ENCODE measurements at places on chromosomes 2 and 18.

DNA sequence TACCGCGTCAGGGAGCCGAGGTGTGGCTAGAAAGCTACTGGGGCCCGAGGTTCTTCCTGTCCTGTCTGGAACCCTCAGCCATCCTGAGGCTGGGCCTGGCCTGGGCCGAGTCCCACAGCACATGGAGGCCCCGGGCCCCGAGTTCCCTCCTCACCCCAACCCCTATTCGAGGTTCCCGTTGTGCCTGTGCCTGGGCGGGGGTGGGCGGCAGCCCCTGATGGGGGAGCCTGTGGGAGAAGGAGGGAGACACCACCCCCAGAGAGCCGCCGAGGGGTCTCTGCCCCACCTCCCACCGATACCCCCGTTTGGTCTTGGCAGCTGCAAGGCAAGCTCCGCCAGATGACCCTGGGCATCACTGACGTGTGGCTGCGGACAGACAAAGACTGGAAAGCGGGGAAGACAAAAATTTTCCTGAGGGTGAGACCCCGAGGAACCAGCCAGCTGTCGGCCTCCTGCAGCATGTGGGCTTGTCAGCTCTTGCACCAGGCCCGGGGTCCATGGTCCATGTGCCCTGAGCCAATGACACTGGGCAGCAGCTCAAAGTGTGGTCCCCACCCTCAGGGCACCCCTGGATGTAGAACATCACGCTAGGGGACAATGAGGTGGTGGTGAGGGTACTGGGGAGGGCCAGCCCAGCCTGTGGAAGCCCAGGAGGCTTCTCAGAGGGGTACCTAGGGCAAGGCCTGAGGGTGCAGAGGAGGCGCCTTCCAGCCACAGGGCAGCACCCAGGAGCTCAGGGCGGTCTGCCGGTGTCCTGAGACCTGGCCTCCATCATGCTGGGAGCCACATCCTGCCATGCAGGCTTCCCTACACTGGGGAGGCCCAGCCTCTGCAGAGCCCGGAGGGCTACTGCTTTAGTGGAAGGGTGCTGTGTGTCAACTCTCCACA, 52.5 kb upstream of the GPR17 start:
- DNase-seq = no peak

- DNase-seq = no peak
Measured at GRCh38 chr18:29104671-29105070, 927.7 kb upstream of the CDH2 start.

DNA sequence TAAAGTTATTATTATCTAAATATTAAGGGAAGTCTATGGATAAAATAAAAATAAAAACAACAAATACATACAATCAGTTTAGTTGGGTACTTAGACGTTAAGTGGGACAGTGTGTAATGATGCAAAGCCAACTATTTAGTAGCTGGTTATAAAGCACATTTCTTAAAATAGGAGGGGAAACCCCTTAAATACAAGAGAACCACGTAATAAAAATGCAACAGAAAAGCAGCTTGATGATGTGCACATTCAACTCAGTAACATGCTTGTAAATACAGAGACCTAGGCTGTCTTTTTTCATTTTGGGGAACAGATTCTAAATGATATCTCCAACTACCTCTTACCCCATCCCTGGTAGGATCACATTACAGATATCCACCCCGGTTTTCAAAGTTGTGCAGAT, 134.3 kb upstream of the AQP4 start:
- DNase-seq = no peak

- no peak for DNase-seq
Measured at GRCh38 chr2:181407171-181407570, 50.0 kb upstream of the ITGA4 start.

DNA sequence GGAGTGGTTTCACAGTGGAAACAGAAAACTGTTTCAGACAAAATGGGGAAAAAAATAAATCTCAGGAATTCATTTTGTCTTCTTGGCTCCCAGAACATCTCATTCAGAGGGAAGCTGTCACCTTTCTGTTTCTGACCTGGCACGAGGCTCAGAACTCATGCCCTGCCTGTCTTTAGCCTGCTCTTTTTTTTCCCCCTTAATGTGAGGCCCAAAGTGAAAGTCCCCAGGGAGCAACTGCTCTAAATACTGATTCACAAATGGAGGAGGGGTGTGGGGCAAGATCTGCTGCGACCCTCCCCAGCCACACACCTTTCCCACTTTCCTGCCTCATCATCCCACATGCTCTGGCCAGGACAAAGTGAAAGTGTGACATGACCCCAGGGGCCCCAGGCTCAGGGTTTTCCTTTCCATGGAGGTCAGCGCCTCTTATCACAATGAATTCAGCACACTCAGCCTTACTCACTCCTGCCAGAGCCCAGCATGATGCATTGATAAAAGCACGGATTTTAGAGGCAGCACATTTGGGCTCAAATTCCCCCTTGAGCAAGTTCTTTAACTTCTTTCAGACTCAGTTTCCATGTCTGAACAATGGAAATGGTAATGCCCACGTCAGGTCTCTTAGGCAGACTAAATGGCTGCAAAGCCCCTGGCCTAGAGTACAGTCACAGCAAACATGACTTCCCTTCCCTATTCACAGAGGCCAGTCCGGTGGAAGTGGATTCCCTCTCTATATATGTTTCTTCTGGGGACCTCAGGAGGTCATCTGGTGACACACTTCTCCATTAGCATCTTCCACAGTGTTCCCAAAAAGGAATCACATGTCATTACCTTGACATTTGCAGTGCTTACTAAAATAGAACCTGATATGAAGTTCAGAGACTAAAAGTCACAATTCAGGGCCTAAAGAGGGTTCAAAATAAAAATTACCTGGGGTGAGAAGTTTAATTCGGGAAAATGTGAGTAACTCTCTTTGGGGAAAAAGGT, 55.3 kb upstream of the TMEM163 start:
- no peak for DNase-seq

- no peak for DNase-seq
Measured at GRCh38 chr2:19141234-19142004, 217.0 kb downstream of the OSR1 start.

DNA sequence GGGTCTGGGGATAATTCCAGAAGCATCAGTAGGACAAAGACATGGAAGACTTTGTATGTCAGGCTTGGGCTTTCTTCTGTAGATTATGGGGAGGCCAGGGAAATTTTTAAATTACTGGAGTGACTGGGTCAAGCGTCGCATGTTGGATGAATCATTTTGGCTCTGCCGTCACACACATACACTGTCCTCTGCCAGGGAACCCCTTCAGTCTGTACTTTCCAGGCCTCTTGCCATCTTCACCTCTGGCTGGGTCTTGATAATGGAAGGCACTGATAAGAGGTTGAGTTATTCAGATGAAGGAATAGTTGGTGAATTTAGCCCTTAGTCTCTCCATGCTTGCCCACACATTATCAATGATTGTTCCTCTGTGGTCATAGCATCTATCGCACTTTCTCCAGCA, 895.1 kb upstream of the CELF4 start:
- DNase-seq = no peak

GRCh38 chr2:99602476-99602875, 112.7 kb upstream of the REV1 start:
- DNase-seq = no peak

DNA sequence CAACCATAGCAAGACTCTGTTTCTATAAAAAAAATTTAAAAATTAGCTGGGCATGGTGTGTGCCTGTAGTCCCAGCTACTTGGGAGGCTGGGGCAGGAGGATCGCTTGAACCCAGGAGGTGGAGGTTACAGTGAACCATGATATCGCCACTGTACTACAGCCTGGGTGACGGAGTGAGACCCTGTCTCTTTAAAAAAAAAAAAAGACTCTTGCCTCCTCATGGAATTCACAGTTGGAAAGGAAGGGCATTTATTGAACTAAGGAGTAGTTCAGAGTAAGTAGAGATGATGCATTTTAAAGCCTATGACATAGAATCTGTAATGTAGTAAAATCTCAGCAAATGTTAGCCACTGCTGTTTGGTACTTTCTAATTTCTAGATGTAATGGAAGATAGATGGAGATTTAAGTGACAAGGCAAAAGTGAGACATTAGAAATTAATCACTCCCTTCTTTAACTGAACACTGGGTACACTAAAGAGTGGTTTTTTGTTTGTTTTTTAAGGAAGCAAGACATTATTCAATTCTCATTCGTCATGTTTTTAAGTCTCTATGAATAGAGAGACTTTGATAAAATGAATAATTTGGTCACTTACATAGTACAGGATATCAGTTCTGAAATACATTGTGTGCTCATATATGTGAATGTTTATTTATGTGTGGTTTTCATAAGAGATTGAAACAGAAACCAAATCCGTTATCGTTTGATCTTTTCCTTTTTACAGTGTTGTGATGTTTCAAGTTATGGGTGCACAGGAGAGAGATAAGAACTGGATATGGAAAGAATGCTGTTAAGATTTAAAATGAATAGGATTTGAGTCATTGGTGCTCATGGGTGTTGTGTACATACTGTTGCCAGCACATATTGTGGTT, 186.1 kb upstream of the STON1 start:
- no peak for DNase-seq

DNA sequence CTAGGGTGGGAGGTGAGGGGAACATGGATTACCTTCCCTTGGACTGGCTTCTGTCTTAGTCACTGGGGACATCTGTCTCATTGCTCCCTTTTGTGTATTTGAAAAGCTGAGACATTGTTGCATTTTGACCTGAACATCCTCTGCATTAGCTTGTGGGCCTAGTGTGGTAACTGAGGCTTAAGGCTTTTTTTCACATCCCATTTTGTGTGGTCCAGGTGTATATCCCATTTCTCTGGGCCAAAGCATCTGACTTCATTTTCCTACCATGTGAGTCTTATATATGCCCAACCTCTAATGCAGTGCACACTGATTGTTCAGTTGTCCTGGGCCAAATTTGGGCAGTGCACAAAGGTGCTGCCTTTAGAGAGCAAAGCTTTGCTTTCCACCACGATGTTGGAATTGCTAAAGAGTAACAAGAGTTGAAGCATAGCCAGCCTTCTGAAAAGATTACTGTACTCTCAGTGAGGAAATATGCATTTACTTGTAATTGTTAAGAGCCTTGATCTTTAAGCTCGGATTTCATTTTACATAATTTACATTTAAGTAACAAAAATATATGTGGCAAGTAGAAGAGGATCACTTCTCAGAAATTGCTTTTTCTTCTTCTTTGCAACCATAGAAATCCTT, 13.3 kb downstream of the PRKCE start:
- no peak for DNase-seq

DNA sequence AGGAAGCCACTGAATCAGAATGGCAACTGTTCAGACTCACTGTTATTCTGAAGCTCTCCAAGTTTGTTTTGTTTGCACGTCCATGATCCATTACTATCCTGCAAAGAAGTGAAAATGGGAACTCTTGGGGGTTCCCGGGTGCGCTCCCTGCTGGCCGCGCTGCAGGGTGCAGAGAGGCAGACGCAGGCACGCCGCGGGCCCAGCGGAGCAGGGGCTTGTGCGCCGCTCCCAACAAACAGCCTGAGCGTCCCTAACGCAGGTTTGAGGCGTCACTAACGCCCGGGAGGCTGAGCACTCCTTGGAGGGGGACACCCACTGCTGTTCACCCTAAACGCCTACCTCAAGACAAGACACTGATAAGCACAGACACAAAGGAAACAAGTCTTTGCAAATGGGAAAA, 14.3 kb upstream of the PIEZO2 start:
- DNase-seq = no peak

- DNase-seq = no peak
Measured at GRCh38 chr18:25534401-25534800, 182.4 kb upstream of the ZNF521 start.

GRCh38 chr2:65228263-65228750, 676 bp downstream of the ACTR2 start:
- DNase-seq = peak; percentile 23

DNA sequence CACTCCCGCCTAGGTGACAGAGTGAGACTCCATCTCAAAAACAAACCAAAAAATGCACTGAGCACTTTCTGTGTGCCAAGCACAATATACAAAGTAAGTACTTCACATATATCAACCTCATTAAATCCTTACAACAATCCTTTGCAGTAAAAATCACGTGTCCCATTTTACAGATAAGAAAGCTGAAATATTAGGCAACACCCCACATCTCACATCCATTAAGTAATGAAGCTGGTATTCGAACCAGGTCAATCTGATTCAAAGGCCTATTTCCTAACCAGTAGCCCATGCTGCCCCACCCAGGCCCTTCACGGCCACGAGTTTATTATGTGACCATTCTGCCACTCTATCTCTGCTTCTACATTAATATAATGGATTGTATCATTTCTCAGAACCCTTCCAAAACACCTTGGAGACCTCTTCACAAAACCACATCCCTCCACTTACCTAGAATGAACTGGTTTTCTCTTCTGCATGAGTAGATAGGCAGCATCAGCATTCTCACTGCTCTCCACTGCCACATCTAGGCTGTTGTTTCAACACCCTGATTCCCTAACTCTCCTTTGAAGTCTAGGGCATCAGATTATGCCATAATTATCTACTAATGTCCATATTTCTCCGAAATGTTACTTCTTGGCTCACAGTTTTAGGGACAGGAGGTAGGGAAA, 3.1 kb upstream of the EXOC6B start:
- DNase-seq = no peak

GRCh38 chr2:136248242-136248641, 130.3 kb upstream of the CXCR4 start:
- no peak for DNase-seq

- DNase-seq = no peak
Measured at GRCh38 chr2:159853101-159853500, 55.1 kb upstream of the CD302 start.

GRCh38 chr2:154945984-154946383, 247.5 kb downstream of the KCNJ3 start:
- no peak for DNase-seq

GRCh38 chr2:26978061-26978596, 7.7 kb downstream of the MAPRE3 start:
- no peak for DNase-seq

- DNase-seq = no peak
Measured at GRCh38 chr18:51739044-51739666, 541.7 kb upstream of the MEX3C start.

DNA sequence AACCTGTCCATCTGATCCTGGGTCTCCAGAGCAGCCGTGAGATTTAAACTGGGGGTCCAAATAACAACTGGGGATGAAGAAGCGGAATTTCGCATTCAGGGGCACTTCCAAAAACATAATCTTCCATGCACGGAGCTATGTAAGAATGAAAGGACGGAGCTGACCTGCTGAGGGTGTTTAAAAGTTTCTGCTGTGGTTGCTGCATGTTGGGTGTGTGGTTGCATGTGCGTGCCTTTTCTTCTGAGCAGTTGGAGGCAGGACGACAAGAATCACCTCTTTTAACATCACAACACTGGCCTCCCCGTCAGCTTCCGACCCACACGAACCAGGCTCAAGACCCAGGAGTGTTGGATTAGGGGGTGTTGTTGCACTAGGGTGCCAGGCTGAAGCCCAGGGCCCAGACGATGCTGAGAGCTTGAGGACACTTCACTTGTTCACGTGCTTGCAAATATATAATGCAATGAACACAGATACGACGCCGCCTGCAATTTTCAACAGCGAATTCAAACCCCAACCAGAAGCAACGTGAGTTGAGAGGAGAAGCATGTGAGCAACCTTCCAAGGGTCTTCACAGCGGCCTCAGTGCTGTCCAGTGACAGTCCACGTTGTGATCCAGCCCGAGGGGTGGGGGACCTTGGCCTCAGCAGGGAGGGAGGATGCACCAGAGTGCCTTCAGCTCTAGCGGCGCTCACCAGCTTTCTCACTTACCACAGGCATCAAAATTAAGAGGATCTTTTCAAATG, 76.0 kb upstream of the SALL3 start:
- DNase-seq = no peak

All from GM12891 (cell line).